ENCODE measurements at places on chromosomes 4 and X.

DNA sequence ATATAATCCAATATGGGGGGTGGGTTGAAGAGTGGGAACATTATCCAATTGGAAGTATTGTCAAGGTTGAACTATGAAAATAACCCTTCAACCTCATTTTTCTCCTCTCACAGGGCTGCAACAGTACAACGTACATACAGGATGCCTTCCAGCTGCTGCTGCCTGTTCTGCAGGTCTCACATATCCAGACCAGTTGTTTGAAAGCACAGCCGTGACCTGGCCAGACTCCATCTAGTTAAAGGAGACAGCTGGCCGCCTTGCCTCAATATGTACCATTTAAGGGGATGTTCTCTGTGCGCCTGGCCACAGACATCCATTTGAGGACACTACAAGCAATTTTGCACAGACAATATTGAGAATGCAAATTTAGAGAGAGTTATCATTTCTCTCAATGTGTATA lies 75.7 kb downstream of the FAM114A1 start:
- no peak for DNase-seq

DNA sequence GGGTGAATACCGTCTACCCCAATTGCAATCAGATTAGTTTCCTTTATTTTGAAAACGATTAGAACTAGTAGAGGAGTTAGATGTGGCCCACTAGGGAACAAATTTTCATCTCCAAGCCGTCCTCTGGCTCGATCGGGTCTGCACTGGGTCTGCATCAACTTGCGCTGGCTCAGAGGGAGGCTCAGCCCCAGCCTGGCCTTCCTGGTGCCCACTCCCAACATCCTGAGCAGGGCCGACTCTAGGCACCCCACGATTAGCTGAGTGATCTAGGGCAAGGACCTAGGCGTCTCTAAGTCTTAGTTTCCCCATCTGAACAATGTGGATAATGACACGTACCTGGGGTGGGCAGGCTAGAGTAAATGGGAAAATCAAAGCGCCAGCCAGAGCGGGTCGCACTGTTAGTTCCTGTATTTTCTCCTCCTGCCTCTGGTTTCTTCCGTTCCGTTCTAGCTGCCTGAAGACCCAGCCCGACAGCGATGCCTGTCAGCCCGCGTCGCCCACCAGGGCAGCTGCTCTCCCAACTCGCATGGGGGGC lies 7.7 kb upstream of the HAND2 start:
- no peak for DNase-seq

GRCh38 chrX:10618961-10619360 lies 1.4 kb downstream of the MID1 start:
- DNase-seq, result no peak

DNA sequence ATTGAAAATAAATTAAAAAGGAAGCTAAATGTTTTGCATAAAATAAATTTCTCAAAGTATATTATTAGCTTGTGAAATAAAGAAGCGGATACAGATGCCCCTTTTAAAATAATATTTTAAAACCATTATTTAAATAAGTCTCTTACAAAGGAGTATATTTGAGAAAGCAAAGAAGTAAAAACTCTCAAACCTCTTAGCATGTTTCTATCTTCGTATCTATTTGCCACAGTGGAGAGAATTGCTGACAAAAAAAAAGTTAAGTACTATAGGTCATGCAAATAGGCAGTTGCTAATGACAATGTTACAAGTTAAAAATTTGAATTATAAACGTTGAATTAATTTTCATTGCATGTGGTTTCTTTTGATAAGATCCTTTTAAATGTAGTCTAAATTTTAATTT lies 44.5 kb upstream of the PDGFRA start:
- DNase-seq, result no peak

- no peak for DNase-seq
These were observed 17.0 kb downstream of the ENOX2 start for GRCh38 chrX:130885996-130886395.

GRCh38 chrX:102979536-102979935 lies 42.5 kb downstream of the RAB40AL start:
- no peak for DNase-seq

- no peak for DNase-seq
These were observed 48.7 kb upstream of the MSX1 start for GRCh38 chr4:4810778-4811177.

- no peak for DNase-seq
These were observed 430.3 kb downstream of the PACRGL start for GRCh38 chr4:21130606-21131005.

Data from amniotic stem cell (primary cell).